ENCODE measurements at places on chromosomes 7 and 10.

DNA sequence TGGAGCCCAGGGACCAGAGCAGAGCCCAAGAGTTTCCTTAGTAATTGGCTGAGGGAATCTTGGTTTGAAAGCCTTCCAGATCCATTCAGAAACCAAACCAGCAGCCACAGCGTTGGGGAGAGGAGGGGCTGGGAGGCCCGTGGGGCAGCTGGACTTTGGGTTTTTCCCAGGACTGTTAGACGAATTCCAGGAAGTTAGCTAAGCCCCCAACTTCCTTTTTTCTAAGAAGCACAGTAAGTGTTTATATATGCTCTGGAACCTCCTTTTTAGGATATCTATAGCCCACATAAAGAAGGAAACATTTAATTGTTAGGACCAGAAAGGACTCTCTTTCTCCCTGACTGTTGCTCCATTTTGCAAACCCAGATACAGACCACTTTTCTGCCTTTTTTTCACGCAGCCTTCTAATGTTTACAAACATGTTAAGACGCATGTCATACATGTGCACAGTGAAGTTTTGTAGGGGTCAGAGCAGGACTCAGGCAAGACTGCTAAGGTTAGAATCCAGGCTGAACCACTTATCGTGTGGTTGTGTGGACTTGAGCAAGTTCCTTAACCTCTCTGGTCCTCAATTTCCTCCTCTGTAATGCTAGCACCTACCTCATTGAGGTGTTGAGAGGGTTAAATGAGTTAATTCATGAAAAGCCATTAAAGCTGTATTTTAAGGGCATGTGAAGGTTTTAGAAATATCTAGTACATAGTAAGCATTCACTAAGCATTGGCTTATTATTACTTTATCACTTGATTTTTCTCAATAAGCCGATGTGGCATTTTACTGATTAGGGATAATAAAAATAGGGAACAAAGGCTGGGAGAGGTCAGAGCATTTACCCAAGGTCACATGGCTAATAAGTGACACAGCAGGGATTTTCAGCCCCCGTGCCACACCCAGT is 42.4 kb downstream of the TBATA start:
- no peak for DNase-seq

DNA sequence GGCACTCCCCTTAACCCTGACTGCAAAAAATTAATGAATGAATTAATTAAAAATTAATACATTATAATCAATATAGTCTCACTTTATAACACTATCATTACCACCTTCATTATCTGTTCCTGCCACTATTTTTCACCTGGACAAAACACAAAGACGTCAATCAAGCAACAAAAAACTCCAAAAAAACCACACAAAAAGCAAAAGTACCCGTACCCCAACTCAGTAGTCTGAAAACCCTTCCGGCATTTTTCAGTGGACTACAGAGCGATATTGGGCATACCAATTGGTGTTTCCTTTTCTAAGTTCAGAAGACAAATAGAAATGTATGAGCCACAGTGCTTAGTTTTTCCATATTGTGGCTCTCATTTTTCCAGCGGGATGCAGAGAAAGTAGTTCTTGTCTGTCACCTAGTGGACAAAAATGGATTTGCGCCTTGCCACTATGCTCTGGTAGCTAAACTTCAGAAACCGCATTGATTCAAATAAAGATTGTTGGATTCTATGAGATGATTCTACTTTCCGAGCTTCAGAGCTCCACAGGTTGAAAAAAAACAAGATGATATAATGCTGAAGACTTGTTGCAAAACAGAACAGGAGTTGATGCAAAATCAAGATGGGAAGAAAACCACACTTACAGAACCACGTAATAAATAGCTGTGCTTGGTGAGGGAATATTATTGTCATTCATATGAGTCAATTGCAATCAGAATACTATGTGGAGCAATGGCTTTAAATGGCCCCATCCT is 50.6 kb upstream of the ITGB1 start:
- peak; percentile 74 for DNase-seq

DNA sequence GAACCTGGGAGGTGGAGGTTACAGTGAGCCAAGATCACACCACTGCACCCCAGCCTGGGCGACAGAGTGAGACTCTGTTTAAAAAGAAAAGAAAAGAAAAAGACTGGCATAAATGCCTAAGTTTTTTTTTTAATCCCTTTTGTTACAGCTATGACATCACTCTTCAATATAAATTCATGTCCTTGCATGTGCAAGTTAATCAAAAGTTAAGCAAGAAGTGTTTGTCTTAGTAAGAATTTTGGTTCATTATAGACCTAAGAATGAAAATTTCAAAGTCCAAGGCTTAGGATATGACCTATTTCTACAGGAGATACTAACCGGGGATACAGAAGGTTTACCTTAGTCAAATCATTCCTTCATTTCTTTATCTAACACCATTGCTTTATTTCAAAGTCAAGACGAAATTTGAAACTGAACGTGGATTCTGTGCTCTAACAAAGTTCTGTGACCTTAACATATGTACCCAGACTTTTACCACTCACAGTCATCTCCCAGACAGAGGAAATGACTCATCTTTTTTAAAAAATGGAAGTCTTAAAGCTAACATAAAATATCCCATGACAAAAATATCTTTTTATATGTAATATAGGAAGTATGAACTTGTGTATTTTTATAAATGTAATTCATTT is 29.3 kb upstream of the ITGB8 start:
- DNase-seq = peak; percentile 9

DNA sequence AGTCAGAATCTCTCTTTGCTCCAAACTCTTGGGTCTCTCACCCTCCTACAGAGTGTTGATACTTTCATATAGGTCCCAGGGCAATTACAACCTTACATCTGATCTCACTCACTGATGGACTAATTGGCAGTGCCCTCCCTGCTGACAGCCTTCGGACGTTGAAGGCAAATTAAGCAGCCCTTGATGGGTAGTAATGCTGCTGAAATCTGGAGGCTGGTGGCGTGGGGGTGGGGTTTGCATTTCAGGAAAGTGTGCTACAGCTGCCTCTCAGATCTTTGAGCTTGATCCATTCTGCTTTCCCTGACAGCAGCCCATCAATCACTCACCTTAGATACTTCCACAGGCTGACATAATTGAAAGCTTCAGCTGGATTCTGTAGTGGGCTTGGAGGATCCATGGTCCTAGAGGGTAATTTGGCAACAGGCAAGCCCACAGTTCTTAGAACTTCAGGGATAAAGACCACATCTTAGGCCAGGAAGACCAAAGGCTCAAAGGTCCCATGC is 349.1 kb upstream of the PODXL start:
- DNase-seq = no peak

DNA sequence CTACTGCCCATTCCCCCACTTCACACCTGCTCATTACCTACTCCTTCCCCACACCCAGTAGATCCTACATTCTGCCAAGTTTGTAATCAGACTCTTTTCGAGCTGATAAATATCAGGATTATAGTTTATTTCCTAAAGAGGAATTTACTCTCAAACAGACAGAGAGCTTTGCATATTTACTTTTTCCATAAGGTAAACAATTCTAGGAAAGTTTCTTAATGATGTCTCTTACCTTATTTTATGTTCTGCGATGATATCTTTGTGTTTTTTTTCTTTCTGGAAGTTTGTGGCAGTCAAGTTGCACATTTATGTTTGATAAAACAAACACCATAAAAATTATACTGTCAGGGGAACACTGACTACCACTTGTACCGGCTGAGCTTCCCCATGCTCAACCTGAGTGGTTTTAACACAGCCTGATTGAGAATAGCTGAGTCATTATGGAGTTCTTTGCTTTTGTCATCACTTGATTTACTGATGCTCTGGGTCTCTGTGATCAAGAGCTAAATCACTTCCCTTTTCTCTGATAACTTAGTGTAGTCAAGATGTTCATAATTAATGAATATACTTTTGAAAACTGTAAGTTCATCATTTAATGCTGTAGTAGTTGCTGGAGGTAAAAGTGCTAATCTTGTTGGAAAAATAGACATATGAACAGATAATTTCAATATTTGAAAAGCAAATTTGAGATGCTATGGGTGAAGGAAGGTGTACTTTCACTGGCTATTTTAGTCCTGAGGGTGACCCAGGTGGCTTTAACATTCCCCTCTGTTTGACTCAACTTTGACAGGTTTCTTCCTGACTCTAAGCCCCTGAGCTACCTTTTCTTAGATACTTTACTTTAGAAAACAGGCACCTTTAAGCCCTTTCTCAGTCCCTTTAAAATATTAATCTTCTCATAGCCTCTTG is 1034.5 kb upstream of the LRRTM3 start:
- peak; percentile 20 for DNase-seq

DNA sequence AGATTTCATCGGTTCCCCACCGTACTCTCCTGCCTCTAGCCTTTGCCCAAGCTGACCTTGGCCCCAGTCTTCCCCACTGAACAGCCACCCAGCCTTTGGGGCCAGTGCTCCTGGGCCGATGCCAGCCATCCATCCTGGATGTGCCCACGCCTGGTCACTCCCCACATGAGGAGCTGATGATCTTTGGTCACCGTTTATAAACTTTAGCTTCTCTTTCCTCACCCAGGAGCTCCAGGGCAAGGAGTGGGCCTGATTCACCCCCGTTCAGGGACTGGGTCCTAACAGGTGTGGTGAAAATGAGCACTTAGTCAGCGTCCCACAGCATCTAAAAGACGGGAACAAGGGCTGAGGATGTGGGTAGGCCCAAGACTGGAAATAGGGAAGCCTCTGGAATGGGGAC is 22.9 kb downstream of the GTF2IRD1 start:
- no peak for DNase-seq

- DNase-seq = no peak
Observed at GRCh38 chr7:54678763-54679489, 80.1 kb downstream of the SEC61G start.

GRCh38 chr10:28952523-28952922 is 275.2 kb downstream of the BAMBI start:
- no peak for DNase-seq

DNA sequence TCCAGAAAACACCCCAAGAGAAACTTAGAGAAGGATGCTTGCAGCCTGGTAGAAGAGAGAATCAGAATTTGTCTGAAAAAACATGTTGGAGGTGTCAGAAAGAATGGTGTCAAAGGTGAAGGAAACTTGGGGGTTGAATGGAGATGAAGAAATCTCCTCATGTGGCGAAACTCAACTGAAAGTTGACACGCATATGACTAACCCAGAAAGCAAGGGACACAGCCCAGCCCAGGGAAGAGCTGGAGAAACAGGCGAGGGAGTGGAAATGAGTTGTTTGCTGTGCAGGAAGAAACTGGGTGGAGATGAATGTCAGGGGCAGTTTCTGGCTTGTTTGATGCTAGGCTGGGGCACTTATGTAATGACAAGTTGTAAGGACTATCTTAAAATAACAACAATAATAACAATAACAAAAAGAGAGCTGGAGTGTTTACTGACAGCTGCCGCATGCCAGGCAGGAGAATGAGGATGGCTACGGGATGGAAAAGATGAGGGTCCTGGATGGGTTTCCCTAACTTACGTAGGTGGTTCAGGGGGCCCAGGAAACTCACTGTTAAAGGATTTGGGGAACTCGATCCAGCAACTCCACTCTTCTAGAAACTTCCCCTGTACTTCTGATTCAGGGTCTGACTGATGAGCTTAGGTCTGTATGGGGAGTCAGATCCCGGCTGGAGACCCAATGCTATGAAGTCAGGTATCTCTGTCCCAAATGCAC is 57.4 kb downstream of the MAP3K8 start:
- DNase-seq = no peak

GRCh38 chr7:131665021-131665420 is 108.6 kb upstream of the PODXL start:
- DNase-seq = no peak

DNA sequence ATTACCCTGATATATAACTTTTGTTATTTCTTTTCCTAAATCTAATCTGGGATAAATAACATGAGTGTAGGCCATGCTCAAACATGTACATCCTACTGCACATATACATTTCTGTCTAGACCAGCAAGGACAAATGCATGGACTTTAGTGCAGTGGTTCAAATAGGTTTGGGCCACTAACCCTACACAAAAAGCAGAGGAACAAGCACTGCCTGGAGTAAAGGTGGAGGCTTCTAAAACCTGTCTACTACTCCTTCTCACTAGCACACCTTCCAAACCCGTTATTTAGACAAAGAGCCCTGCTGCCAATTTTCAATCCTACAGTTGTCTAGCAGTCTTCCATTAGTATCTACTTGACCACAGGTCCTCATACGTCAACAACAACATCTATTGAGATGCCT is 34.8 kb downstream of the SGCE start:
- DNase-seq = no peak

- DNase-seq = no peak
Observed at GRCh38 chr7:95544171-95544570, 52.1 kb downstream of the PDK4 start.

DNA sequence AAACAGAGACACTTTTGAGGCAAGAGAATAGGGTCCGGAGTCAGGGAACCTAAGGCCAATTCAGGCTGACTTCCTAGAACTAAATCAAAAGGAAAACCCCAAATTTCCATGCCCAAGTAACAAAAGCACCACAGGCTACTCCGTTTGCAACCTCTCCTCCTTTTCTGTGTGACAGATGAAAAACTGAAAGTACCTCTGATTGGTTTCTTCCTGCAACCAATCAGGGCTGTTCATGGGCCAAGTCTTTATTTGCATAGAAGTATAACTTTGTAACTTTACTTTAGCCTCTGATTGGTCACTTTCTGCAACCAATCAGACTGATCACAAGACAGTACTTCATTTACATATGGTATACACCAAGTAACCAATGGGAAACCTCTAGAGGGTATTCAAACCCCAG is 239.9 kb upstream of the KCND2 start:
- no peak for DNase-seq

DNA sequence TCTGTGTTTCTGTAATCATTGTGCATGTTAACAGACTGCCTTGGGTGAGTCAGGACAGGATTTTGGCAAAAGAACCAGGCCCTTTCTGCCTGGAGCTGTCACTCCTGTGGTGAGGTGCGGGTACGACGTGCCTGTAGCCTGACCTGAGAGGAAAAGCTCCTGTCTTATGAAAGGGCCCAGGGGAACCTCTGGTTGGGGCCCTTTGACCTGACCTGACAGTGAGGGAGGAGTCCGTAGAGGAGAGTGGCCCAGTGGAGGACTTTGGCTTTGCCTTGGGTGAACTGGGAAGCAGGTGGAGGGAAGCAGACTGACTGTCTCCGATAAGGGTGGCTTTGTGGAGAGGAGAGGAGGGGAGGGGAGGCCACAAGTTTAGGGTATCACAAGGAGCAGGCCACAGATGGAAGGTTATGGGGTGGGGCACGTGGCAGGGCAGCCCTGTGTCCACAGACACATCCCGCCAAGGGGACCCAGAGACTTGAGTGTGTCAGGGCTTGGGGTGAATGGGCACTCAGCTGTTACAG is 6.9 kb downstream of the PFKP start:
- no peak for DNase-seq

DNA sequence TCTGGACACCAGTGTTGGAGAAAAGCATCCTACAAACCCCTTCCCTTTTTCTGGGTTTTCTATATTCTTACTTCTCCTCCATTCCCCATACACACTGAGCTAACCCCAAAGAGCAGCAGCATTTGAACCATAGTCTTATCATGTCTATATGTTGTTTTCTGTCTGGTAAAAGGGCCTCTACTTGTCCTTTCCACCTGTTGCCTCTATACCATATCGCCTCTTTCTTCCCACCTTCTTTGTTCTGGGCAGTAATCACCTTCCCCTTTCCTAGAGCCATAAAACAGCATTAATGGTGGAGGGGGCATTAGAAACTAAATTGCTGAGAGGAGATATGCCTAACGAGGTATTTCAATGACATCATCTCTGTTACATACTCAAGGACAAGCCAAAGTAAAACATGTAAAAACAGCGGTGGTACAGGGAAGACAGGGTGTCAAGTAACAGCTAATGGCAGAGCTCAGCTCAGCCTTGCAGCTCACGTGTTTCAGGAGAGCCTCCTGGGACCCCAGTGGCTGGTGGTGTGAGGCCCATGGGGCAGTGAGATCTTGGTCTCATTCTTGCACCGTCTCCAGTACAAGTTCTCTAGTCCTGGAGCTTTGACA is 20.6 kb downstream of the NPY start:
- DNase-seq = no peak
